ENCODE measurements at places on chromosomes 7 and 10. TPM values are rescaled to one million over a fixed set of nuclear protein-coding genes. Genes with fewer than 3 reads are reported as not detected.

DNA sequence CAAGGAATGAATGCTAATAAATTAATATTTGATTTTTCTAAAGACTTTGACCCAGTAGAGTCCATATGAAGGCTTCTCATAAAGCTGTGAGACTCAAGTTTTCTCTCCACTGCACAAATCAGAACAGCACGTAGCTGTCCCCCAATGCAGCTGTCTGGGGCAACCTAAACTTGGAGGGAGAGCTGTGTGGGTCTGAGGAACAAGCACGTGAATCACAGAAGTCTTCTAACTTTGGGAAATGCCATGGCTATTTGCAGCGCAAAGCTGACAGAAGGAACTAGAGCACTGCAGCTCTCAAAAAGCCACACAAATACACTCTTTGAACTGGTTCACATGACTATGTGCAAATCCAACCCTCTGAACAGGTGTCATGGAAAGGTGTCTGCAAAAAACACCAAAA lies 47.9 kb downstream of the COL1A2 start:
- H3K27ac ChIP-seq = no peak overlapping the region
- no peak for DNase-seq
- H3K36me3 ChIP-seq = no peaks in the 10 kb centered on the region

- no peak overlapping the region for H3K27ac ChIP-seq
- H3K27me3 ChIP-seq = no peaks in the 10 kb centered on the region
- no peaks in the 10 kb centered on the region for H3K4me1 ChIP-seq
- no peak for DNase-seq
- no peaks in the 10 kb centered on the region for H3K36me3 ChIP-seq
- no peak overlapping the region for H3K4me3 ChIP-seq
These were observed 20.0 kb upstream of the LRRC17 start for GRCh38 chr7:102892631-102893278.

The NCAPG2 gene
- total RNA-seq = 0.66 TPM

DNA sequence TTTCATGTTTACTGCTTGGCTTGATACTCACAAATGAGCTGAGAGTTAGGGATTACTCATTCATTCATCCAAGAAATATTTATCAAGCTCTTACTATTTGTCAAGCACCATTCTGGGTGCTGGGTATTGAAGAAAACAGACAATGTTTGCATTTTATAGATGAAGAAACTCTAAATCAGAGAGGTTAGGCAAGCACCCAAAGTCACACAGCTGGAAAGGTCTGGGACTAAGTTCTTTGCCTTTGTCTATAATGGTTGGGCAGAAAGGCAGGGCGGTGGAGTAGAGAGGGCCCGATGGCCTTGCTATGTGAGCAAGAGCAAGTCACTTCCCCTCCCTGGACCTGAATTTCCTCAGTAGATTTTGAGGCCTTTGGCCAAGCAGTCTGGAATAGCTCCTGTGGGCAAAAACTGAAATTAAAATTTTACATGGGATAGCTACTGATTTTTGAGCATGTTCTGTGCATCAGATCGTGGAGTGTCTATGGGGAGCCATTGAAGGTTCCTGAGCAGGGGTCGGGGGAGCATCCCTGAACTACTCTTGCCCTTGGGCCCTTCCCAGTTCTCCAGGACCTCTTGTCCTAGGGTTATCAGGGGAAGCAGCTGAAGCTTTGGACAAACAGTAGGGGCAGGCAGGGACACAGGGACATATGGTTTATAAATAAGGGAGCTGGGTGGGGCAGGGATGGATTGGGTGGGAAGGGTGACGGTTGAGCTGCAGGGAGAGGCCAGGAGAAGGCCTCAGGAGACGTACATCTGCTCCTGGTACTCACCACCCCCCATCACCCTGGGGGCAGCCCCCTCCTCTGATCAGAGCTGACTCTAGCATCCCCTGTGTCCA lies 23.3 kb downstream of the AQP1 start:
- H3K4me3 ChIP-seq = no peak overlapping the region
- DNase-seq = no peak
- H3K36me3 ChIP-seq = no peaks in the 10 kb centered on the region
- H3K27me3 ChIP-seq = no peaks in the 10 kb centered on the region

The ADCYAP1R1 gene
- 8.2 TPM for total RNA-seq

The EIF5AL1 gene
- not detected for total RNA-seq

DNA sequence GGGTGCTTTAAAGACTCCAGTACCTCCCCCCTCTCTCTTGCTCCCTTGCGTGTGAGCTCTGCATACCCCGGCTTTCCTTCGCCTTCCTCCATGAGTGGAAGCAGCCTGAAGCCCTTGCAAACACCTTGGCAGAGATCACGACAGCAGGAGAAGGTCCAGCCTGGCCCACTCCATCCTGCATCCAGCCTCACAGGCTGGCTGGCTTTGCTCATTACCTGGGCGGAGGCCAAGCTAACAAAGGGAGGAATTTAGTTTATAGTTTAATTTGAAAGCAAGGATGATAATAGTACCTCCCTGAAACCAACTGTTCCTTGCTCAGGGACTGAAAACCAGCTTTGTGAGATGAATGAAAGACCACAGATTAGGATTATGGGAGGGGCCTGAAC lies 99.4 kb downstream of the PRKAG2 start:
- H3K36me3 ChIP-seq = no peaks in the 10 kb centered on the region
- no peak overlapping the region for H3K4me3 ChIP-seq
- H3K27me3 ChIP-seq = no peaks in the 10 kb centered on the region
- peaks cover 2% of the 10 kb centered on the region for H3K4me1 ChIP-seq
- no peak overlapping the region for H3K27ac ChIP-seq

The BAIAP2L1 gene
- total RNA-seq = 23.1 TPM

The TRIM73 gene
- 1.8 TPM for total RNA-seq

GRCh38 chr7:82044497-82045080 lies 274.7 kb upstream of the HGF start:
- no peaks in the 10 kb centered on the region for H3K27me3 ChIP-seq
- peak; percentile 33 for DNase-seq
- H3K4me1 ChIP-seq = no peaks in the 10 kb centered on the region
- no peaks in the 10 kb centered on the region for H3K36me3 ChIP-seq
- no peak overlapping the region for H3K4me3 ChIP-seq

DNA sequence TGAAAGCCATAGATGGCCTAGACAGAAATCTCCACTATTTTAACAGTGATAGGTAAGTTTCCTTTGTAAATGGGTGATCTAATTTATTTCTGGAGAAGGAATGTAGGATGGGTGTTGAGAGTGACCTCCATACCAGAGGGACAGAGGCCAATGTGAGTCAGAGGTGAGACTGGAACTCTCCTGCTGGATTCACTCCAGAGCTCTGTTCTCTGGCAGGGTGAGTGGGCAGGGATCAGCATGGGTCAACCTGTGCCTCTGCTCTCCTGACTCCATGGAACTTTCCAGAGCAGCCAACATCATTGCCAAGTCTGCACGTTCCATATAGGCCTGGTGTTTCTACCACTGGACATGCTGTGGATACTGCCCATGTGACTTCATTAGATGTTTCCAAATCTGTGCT lies 11.4 kb downstream of the AKR1C3 start:
- peaks cover 5% of the 10 kb centered on the region for H3K36me3 ChIP-seq
- H3K4me1 ChIP-seq = peaks cover 4% of the 10 kb centered on the region
- H3K27me3 ChIP-seq = no peaks in the 10 kb centered on the region
- H3K27ac ChIP-seq = no peak overlapping the region
- DNase-seq = no peak
- H3K4me3 ChIP-seq = no peak overlapping the region

The SAP25 gene
- total RNA-seq = not detected

GRCh38 chr10:7763929-7764328 lies 23.9 kb downstream of the KIN start:
- H3K4me1 ChIP-seq = peaks cover 4% of the 10 kb centered on the region
- no peaks in the 10 kb centered on the region for H3K27me3 ChIP-seq
- H3K27ac ChIP-seq = no peak overlapping the region
- H3K4me3 ChIP-seq = no peak overlapping the region

- H3K27ac ChIP-seq = no peak overlapping the region
- no peaks in the 10 kb centered on the region for H3K27me3 ChIP-seq
- DNase-seq = no peak
- H3K36me3 ChIP-seq = no peaks in the 10 kb centered on the region
- no peaks in the 10 kb centered on the region for H3K4me1 ChIP-seq
These were observed 951.5 kb upstream of the C7orf33 start for GRCh38 chr7:147639037-147639436.

DNA sequence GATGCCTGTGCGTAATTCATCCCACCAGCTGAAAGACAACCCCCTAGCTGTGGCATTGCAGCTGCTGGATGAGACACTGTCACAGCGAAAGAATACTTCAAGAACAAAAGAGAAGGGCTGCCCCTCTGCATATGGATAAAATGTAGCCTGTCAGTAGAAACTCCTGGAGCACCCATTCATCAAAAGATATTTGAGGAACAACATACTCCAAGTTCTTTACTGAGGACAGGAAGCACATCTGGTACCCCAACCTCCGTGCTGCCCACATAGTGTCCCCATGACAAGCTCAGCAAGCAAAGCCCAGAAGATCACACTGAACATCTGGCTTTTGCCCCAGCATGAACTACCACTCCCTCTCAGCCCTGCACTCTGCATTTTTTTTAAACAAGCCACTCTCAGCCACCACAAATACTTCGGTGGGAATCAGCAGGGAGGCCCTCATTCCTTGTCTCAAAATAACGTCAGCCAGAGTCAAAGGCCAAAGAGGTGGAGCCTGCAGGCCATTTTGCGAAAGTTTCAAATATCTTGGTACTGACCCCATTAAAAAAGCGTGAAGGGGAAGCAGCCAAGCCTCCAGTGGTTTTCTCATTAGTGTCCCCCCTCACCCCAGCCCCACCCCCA lies 1.7 kb downstream of the CREB3L2 start:
- DNase-seq = peak; percentile 48
- H3K4me3 ChIP-seq = peak overlapping the region; percentile 20
- peaks cover 37% of the 10 kb centered on the region for H3K4me1 ChIP-seq
- no peaks in the 10 kb centered on the region for H3K27me3 ChIP-seq

The GHRHR gene
- not detected for total RNA-seq

The IKZF1 gene
- total RNA-seq = 3.9 TPM

The ALKBH4 gene
- 15.6 TPM for total RNA-seq

GRCh38 chr10:32110790-32111189 lies 54.6 kb upstream of the KIF5B start:
- H3K27me3 ChIP-seq = no peaks in the 10 kb centered on the region
- H3K4me3 ChIP-seq = no peak overlapping the region
- H3K27ac ChIP-seq = no peak overlapping the region
- peaks cover 8% of the 10 kb centered on the region for H3K4me1 ChIP-seq
- no peak for DNase-seq

DNA sequence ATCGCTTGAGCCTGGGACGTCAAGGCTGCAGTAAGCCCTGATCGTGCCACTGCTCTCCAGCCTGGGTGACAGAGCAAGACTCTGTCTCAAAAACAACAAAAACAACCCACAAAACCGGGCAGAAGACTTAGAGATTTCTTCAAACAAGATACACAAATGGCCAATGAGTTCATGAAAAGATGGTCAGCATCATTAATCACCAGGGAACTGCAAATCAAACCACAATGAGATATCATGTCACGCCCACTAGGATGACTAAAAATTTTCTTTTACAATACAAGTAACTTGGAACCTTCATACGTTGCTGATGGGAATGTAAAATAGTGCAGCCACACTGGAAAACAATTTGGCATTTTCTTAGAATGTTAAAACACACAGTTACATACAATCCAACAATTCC lies 77.3 kb upstream of the GRID1 start:
- peaks cover 20% of the 10 kb centered on the region for H3K4me1 ChIP-seq
- no peak overlapping the region for H3K27ac ChIP-seq
- no peak for DNase-seq
- H3K36me3 ChIP-seq = peaks cover 8% of the 10 kb centered on the region

DNA sequence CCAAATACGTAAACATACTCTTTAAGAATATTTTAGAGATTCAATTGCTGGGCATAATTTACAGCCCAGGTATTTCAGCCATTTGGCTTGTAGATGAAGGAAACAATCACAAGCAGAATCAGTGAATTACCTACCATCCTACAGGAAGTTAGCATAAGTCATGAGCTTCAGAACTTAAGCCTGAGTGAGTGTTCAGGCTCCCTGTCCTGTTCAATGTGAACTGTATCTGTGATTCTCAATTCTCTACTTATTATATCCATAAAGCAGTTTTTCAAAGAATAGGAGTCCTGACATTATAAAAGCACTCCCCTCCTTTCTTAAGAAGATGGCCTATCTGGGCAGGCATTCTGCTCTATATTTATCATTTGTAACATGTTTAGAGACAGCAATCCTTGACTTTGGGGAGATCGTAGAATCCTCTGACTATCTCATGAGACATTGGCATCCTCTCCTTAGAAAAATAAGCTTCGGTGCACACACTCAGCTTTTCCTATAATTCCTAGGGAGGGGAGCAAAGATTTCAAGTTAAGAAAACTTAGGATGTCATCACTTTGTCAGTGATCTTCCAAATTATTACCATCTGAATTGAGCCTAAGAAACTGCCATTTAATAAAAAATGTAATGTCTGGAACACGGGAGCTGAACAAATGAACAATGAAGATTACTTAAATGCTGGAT lies 645.2 kb upstream of the IGFBP3 start:
- no peaks in the 10 kb centered on the region for H3K27me3 ChIP-seq
- H3K36me3 ChIP-seq = no peaks in the 10 kb centered on the region
- H3K27ac ChIP-seq = no peak overlapping the region
- H3K4me1 ChIP-seq = no peaks in the 10 kb centered on the region

The RBP4 gene
- 22.1 TPM for total RNA-seq

GRCh38 chr10:117509573-117509972 lies 33.0 kb upstream of the EMX2 start:
- no peaks in the 10 kb centered on the region for H3K36me3 ChIP-seq
- DNase-seq = no peak

The DOCK1 gene
- 34.3 TPM for total RNA-seq

The DNAH11 gene
- total RNA-seq = 0.52 TPM

DNA sequence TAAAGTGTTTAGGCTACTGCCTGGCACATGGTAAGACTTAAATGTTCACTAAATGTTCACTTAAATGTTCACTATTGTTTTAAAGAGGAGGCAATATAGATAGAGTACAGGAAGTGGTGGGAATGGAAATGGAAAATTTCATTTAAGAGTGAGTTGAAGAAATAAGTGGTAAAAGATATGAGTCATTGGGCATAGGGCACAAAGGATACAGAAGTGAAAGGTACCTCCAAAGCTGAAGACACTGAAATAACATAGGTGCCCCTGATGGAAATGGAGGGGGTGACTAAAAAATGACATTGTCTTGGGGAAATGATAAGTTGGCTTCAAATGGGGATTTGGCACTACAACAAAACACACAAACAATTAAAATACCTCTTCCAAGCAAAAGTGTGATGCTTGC lies 5.2 kb upstream of the FRA10AC1 start:
- DNase-seq = no peak
- H3K4me3 ChIP-seq = no peak overlapping the region
- no peaks in the 10 kb centered on the region for H3K4me1 ChIP-seq
- H3K36me3 ChIP-seq = no peaks in the 10 kb centered on the region
- H3K27me3 ChIP-seq = no peaks in the 10 kb centered on the region

GRCh38 chr10:13168781-13169180 lies 7.4 kb downstream of the MCM10 start:
- no peaks in the 10 kb centered on the region for H3K27me3 ChIP-seq
- no peak overlapping the region for H3K27ac ChIP-seq
- no peaks in the 10 kb centered on the region for H3K36me3 ChIP-seq

The CALML3 gene
- total RNA-seq = not detected

GRCh38 chr10:80275135-80275498 lies 14.3 kb downstream of the MAT1A start:
- no peak overlapping the region for H3K4me3 ChIP-seq
- DNase-seq = no peak
- H3K36me3 ChIP-seq = no peaks in the 10 kb centered on the region
- H3K4me1 ChIP-seq = peaks cover 56% of the 10 kb centered on the region
